WTC11 (cell line): ENCODE measurements at places on chromosomes 13 and 19. TPM values are rescaled to one million over a fixed set of nuclear protein-coding genes. Genes with fewer than 3 reads are reported as not detected.

The ATP8B3 gene
- 5.5 to 8.2 TPM (median 8.0 TPM) in 3 replicates for total RNA-seq

The YJEFN3 gene
- total RNA-seq: 10.2 to 11.9 TPM (median 11.1 TPM) in 3 replicates

The SYNE4 gene
- 17.6 to 28.5 TPM (median 27.9 TPM) in 3 replicates for total RNA-seq

The ZSCAN4 gene
- 0.09 to 0.13 TPM in 2 of 3 replicates, not detected in the other for total RNA-seq

The IGFL4 gene
- 0.20 to 0.37 TPM (median 0.34 TPM) in 3 replicates for total RNA-seq

The CACNG7 gene
- total RNA-seq: 33.3 to 44.1 TPM (median 43.2 TPM) in 3 replicates

The ZNF486 gene
- 20.7 to 22.3 TPM (median 20.8 TPM) in 3 replicates for total RNA-seq

The CPB2 gene
- total RNA-seq: 0.21 to 0.33 TPM in 2 of 3 replicates, not detected in the other

DNA sequence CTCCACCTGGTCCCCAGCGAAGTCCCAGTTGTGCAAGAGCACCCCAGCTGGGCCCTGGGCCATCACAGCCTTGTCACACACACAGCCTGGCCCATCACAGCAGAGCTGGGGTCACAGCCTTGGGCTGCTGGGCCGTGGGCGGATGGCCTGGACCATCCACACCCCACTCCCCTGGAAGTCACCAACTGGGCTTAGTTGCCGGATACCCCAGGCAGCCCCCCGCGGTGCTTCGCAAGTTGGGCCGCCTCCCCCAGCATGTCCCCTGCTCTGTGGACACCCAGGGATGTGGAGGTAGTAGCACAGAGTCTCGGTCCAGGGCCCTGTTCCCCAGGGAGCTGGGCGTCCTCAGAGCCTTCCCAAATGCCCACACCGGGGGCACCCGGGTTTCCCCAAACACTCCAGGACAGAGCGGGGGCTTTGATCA is 4.5 kb upstream of the ZNF554 start:
- H3K4me1 ChIP-seq: no peaks in the 10 kb centered on the region
- H3K27me3 ChIP-seq: no peaks in the 10 kb centered on the region
- no peak overlapping the region for H3K27ac ChIP-seq
- H3K4me3 ChIP-seq: no peak overlapping the region
- DNase-seq: no peak
- 0 out of 2 replicates have a peak, but pooled peaks cover 3% of the 10 kb centered on the region for H3K36me3 ChIP-seq

DNA sequence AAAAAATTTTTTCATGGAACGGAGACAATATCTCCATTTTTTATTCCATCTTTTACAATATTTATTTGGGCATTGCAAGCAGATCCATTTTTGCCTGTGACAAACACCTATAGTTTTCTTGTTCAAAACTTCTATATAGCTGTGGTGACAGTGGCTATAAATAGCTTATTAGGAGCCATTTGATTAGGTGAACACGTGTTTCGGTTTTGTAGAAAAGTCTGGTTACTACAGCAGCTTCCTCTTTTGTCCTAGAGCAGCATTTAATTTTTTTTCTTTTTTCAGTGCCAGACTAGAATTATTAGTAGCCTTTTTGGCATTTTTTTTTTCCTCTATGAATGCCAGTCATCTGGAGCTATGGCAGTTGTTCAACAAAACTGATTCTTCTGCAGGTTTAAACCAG is 123.5 kb downstream of the RXFP2 start:
- H3K4me3 ChIP-seq: no peak overlapping the region
- H3K27me3 ChIP-seq: no peaks in the 10 kb centered on the region; the same call in 1 of the 2 replicates
- no peak overlapping the region for H3K27ac ChIP-seq
- no peak for DNase-seq
- H3K36me3 ChIP-seq: no peaks in the 10 kb centered on the region

DNA sequence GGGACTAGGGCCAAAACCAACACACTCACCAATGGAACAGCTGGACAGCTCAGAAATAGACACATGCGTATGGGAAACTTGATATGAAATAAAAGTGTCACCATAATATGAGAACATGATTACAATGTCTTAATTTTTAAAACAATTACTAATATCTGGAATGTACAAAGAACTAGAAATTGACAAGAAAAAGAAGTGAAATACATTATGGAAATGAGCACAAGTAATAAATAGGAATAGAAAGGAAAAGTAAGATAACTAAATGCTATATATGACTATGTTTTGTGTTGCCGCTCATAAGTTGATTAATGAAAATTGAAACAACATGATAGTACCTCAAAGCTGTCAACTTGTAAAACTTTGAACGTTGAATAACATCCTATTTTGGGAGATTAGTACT is 801.1 kb downstream of the SLITRK5 start:
- no peak overlapping the region for H3K27ac ChIP-seq
- peaks cover 15% of the 10 kb centered on the region for H3K4me1 ChIP-seq
- no peak overlapping the region for H3K4me3 ChIP-seq
- no peaks in the 10 kb centered on the region for H3K27me3 ChIP-seq

DNA sequence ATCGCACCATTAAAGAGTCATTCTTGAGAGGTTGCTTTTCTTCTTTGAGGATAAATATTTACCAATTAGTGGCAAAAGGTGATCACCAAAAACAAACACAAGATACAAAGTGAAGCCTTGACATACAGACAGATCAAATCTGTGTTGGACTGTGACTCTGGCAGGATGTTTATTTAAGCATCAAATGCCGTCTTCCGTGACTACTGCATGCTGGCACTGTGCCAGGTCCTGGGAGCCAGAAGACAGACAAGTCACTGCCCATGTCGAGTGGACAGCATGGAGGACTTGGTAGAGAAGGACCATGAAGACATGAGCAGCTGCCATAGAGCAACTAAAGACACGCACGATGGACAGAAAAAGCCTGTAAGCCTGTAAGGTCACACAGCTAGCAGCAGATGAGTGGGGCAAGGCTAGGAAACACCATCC is 92.8 kb upstream of the FARP1 start:
- peaks cover 6% of the 10 kb centered on the region; the same call in 1 of the 2 replicates for H3K4me1 ChIP-seq
- no peak overlapping the region for H3K4me3 ChIP-seq
- H3K36me3 ChIP-seq: peaks cover 3% of the 10 kb centered on the region
- no peak for DNase-seq
- H3K27ac ChIP-seq: no peak overlapping the region
- H3K27me3 ChIP-seq: no peaks in the 10 kb centered on the region; the same call in 1 of the 2 replicates

DNA sequence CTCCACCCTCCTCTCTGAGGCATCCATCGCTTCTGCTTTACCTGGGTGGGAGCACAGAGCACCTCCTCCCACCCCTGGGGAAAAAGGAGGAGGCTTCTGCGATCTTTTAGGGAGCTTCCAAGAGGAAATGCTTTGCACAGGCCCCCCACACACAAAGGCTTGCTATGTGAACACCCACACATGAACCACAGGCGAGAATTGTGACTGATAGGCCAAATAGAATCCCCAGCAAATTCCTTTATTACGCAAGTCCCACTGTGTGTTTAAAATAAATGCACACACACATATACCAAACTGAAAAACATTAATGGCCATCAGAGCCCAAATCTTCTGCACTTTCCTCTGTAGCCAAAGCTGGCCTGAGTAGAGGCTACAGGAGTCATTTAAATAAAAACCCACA is 50.6 kb downstream of the HSPH1 start:
- DNase-seq: no peak
- no peaks in the 10 kb centered on the region for H3K36me3 ChIP-seq
- no peak overlapping the region for H3K4me3 ChIP-seq
- H3K27me3 ChIP-seq: no peaks in the 10 kb centered on the region

GRCh38 chr19:16366056-16366432 is 41.4 kb downstream of the KLF2 start:
- H3K27me3 ChIP-seq: no peaks in the 10 kb centered on the region
- H3K4me1 ChIP-seq: peaks cover 25% of the 10 kb centered on the region
- peak overlapping the region; percentile 39 for H3K27ac ChIP-seq
- DNase-seq: no peak
